ENCODE measurements at places on chromosomes 4 and X.

DNA sequence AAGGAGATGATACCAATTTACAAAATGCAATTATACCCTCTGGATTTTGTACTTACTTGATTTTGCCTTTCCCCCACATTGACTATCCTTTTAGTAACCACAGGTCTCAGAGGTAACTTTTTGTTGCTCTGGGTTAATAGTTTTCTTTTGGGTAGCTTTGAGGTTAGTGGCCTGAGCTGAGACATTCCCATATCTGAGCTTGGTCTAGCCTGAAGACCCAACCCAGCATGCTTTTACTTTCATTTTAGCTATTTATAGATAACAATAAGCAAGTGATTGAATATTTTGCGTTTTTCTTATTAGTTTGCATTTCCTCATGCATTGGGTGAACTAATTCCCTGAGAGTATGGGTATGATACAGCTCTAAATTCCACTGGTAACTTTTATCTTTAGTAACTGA, 11.8 kb downstream of the HTN1 start:
- DNase-seq = no peak

- DNase-seq = no peak
Observed at GRCh38 chr4:112916868-112917267, 132.6 kb upstream of the ANK2 start.

- peak; percentile 60 for DNase-seq
Observed at GRCh38 chr4:122921971-122922876, at the start of gene NUDT6. NUDT6 (minus strand) TSS chr4:122922597; CDS start chr4:122922572, 25 bp downstream.

GRCh38 chrX:138791551-138791950, 80.0 kb upstream of the FGF13 start:
- DNase-seq = no peak

DNA sequence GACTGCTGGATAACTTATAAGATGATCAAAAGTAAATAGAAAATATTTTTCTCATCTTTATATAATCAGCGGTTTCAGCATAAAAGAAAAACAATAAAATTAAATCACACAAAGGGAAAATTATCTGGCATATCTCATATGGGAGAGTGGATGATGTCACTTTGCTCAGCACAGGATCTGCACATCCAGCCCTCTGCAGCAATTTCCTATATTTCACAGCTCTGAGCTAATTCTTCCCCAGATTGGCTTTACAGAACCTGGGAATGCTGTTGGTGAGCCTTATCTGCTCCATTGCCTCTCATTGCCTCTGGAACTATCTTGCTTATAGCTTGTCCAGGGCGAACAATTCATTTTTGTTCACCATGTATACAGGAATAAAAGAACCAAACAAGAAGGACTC, 21.0 kb downstream of the FREM3 start:
- no peak for DNase-seq

- no peak for DNase-seq
Observed at GRCh38 chr4:184448141-184448540, 26.2 kb downstream of the IRF2 start.

Measured in kidney capillary endothelial cell (primary cell).